Naive B cell (primary cell): ENCODE measurements at places on chromosomes 1 and 21.

- DNase-seq, result no peak
These were observed 1.7 kb downstream of the PCSK9 start for GRCh38 chr1:55040933-55041494.

DNA sequence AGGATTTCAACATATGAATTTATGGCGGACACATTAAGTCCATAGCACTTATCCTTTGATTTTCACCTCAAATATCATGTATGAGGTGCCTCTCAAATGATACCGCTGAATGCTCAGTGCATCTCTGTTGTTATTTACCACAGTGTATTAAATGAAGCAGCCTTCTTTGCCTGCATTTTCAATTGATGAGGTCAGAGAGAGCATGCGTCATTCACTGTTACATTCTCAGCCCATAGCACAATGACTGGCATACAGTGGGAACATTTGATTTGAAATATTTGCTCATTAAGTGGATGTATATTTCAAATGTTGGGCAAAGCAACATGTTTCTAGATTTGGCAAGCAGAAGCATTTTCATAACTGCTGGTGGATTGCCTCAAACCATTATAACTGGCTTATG, 45.7 kb downstream of the LRRC7 start:
- no peak for DNase-seq

DNA sequence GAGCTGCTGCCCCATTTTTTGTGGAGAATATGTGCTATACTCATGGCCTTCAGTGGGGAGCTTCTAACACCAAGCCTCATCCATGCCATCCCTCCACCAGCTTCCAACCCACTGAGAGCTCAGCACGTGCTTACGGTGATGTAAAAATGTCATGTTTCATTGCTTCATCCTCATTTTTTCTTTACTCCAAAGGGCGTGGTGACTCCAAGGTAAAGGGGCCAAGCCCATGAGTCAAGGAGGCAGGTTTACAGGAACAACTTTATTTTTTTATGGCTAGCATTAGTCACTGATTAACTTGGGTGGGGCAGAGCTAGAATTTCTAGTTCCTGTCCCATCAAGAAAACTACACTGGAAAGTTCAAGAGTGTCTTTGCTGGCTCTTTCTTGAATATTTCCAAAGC, at the start of gene C1orf226:
TSS of gene C1orf226 (plus strand) at position 346 of the 400 bp plus-strand sequence. CDS start 174 bp downstream, outside the sequence.
- no peak for DNase-seq

GRCh38 chr1:93490357-93490756, 42.4 kb downstream of the FNBP1L start:
- no peak for DNase-seq

DNA sequence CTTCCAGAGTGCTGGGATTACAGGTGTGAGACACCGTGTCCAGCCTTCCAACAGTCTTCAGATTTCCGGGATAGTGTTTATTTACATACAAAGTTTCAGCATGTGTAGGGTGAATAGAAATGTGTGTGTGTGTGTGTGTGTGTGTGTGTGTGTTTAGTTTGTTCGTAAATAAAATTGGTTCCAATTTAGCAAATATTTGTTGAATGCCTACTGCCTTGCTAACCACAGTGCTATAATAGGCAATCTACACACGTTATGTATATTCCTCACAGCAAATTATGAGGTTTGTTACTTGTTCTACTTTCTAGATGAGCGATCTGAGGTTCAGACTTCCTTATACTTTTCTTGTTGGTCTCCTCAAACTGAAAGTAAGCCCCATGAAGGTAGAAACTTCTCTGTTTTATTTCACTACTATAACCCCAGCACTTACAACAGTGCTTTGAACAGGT, 32.8 kb upstream of the EPS15 start:
- no peak for DNase-seq

DNA sequence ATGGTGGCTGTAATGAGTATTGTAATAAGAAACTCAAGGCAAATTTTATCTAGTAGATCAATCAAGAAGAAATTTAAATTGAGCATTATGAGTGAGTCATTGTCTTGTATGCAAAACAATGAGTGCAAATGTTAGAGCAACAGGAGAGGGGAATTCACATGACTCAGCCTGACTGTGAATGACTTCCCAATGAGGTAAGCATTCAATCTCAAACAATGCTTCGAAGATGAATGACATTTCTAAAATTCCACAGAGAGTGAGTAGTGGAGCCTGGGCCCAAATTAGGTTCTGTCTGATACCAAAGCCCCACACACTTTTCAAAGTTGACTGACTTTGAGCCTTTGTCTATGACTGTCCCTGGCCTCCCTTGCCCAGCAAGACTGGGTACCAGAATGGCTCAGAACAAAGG, 738.0 kb downstream of the PTPRU start:
- no peak for DNase-seq

DNA sequence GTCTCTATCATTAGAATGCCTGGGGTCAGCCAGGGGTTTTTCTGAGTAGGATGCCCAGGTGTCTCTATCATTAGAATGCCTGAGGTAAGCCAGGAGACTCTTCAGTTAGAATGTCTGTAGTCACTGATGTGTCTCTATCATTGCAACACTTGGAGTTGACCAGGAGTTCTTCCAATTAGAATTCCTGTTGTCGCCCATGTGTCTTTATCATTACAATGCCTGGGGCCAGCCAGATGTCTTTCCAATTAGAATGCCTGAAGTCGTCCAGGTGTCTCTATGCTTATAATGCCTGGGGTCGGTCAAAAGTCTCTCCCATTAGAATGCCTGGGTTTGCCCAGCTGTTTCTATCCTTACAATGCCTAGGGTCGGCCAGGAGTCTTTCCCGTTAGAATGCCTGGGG, 55.8 kb downstream of the RNF187 start:
- DNase-seq, result no peak

DNA sequence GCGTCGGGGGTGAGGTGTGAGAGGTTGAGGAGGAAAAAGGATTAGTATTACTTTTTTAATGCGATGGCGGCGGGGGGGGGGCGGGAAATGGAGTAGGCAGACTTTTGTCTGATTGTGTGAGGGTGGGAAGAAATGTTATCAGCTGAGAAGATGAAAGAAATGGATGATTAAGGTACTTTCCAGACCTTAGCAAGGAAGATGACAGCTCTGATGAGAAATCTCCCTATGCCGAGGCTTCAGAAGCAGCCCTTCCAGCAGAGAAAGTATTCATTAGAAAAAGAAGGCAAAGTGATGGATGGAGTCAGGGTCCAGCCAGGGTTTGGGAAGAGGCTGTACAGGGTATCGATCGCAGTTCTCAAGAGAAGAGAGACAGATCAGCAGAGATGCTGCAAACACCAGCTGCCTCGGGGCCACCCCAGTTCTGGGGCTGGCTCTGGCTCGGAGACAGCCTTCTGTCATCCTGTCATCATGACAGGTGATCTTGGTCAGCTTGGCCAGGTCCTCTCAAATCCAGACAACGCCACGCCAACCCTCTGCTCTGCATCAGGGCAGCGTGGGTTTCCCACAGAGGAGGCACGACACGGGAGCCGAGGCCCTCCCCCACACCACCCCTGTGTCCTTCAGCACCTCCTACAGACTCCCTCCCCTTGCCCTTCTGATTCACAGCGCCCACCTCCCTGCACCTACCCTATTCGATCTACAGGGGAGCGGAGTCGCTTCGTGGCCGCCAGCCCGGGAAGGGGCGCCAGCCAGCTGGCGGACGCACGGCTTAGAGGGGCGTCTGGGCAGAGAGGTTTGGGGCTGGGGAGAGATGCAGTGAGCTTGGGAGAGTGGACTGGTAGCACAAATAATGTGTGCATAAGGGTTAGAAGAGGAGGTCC, 674 bp upstream of the ATXN7L2 start:
- no peak for DNase-seq

DNA sequence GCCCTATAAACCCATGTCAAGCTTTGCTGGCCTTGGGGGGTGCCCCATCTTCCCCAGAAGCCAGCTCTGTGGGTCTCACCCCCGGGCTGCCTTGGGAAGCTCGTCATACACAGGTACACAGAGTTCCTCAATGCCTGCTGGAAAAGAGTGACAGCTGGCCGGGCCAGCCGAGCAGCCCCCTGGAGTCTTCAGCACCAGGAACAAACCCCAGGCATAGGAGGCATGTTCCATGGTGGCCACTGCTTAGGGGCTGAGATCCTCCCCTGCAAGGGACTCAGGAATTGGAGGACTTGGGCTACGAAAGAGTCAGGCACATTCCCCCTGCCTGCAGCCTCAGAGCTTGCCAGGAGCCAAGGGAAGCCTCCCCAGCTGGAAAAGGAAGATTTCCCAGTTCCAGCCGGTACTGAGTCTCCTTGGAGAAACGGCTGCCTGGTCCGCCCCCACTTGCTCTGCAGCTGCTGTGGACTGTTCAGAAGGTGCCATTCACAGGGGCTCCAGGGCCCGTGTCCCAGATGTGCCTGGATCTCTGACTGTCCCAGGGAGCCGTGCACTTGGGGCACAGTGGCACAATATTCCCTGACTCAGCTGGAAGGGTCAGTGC, 89.5 kb downstream of the STUM start:
- no peak for DNase-seq

DNA sequence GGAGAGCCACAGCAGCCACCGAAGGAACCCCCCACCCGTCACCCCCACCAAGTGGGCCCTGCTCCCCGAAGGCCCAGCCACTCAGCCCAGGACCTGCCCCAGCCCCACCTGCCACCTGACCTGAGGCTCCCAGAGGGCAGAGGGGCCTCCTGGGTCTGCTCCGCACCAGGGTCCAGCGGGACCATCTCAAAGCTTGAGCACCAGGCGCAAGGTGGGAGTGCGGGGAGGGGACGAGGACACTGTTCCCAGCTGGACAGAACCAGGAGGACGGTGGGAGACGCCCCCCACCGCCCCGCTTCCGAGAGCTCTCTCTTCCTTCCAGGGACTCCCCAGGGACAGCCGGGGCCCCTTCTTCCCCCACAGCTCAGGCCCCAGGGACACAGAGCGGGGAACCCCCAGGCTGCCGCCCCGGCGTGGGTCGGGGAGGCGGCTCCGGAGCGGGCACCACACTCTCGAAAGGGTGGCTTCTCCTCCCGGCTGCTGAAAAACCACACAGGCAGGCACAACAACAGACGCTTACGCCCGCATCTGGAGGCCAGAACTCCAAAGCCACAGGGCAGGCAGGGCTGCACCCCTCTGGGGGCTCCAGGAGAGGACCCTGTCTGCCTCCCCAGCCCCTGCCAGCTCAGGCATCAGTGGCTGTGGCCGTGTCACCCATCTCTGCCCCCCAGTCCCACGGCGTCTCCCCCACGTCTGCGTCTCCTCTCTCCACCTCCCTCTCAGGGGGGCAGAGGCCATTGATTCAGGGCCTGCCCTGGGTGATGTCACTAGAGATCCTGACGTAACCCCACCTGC, 1.9 kb upstream of the TTLL10 start:
- DNase-seq, result peak; percentile 70

GRCh38 chr21:28916150-28916893, 76.4 kb downstream of the LTN1 start:
- no peak for DNase-seq
